Stimulated activated CD8-positive, alpha-beta memory T cell treated with anti-CD3 and anti-CD28 coated beads, Interleukin-7, amount 100 ng/mL, for 1 hour (primary cell): ENCODE measurements at places on chromosomes 11 and 22.

DNA sequence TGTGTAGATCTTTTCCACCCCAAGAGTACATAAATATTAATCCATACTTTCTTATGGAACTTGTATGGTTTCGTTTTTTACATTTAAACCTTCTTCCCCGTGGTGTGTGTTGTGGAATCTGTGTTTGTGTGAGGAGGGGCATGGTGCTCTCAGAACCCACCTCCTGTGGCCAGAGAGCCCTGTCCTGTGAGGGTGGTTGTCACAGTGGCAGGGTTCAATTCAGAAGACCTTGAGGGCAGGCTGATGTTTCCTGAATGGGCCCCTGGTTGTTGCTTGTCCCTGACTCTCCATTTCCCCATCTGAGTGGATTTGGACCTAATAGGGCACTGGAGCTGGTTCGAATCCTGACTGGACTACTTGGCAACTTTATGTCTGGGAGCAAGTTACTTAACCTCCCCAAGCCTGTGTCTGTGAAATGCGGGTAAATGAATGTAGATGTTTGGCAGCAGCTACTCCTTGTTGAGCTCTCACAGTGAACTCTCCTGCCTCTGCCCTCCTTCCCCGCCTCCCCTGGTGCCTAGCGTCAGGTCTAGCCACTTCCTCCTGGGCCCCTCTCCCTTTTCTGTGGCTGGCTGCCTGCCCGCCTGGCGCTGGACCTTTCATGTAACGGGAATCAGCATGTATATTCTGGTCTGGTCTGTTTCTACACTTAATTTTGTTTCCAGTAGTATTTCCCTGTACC is 7.3 kb downstream of the NEAT1 start:
- DNase-seq = no peak

GRCh38 chr11:61667684-61668305 is 12.4 kb upstream of the DAGLA start:
- DNase-seq = no peak

- no peak for DNase-seq
Observed at GRCh38 chr11:100586361-100587101, 100.6 kb upstream of the ARHGAP42 start.

GRCh38 chr11:128716661-128717210 is 22.9 kb downstream of the FLI1 start:
- no peak for DNase-seq

GRCh38 chr22:23750714-23751440 is at the start of gene ZNF70:
Gene ZNF70 (minus strand): TSS chr22:23751112. CDS start chr22:23745140, 5,972 bp downstream.
- peak; percentile 68 for DNase-seq

DNA sequence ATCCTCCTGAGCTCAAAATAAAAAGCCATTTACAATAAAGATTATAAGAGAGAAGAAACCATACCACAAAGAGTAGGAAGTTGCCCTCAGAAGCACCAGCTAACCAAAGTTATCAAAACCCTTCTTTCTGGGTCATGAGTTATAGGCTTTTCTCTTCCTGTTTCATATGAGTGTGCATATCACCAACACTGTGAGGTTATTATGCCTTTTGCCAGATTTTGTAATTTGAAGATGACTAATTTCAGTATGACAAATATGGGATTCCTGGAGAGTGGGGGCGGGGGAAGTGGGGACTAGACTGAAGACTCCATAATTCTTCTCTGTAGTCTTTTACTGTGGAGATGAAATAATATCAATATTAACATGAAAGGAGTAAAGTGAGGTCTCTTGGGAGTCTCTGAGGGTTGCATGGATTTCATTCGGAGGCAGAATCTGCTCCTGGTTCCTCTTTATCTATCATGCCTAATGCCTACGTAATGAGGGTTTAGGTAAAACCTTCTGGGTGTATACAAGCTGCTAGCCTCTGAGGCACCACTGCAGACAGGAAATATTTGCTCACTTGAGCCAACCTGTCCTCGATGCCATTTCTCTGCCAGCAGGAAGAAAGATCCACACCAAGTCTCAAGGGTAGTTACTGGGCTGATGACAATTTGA is 2.1 kb downstream of the LPXN start:
- DNase-seq = peak; percentile 16

DNA sequence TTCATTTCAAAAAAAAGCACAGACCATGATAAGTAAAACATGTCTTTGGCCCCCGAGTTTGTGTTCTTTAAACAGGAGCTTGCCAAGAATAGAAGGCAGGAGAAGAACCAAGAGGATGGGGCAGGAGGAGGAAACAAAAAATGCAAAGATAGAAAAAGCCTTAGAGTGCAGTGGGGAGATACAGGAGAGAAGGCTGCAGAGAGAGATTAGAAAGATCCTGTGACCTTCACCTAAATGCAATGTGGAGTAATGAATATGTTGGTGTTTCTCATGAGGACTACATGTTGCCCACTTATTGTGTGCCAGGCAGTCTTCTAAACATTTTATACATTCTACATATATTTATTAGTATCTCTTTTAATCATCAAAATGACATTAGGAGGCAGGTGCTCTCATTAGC is 2.3 kb upstream of the APLNR start:
- DNase-seq = no peak

- DNase-seq = no peak
Observed at GRCh38 chr11:79071190-79071589, 369.6 kb downstream of the TENM4 start.

- DNase-seq = no peak
Observed at GRCh38 chr22:49657974-49658590, 169.6 kb downstream of the BRD1 start.

DNA sequence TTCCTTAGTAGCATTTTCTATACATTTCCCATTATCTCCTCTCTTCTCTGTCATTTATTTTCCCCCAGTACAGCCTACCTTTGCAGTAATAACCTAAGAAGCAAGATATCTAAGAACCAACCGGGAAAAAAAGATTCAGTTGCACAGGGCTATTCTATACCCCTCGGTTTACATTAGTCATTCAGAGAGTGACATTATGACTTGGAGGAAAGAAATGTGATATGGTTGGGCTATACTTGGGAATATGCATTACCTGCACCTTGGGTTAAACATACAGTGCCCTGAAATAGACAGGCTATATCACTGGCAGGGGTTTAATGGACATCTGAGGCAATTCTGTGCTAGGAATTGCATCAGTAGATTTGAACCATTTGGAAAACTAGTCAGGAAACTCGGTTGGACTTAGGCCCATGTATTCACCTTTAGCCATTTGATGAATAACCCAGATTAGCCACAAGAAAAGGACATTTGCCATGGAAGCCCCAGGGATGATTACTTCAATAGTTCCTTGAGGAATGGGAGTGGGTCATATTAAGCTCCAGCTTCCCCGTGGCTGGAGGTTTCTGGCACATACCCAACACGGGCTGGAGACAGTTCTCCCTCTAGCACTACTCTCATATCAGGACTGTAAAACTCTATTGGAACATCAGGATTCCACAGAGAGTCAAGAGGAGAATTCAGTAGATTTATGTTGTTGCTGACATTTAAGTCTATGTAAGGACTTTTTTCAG is 973.2 kb downstream of the NTM start:
- no peak for DNase-seq

GRCh38 chr11:126499131-126499752 is 143.8 kb downstream of the ST3GAL4 start:
- DNase-seq = no peak

- no peak for DNase-seq
Observed at GRCh38 chr11:88324562-88325345, 12.8 kb downstream of the CTSC start.

DNA sequence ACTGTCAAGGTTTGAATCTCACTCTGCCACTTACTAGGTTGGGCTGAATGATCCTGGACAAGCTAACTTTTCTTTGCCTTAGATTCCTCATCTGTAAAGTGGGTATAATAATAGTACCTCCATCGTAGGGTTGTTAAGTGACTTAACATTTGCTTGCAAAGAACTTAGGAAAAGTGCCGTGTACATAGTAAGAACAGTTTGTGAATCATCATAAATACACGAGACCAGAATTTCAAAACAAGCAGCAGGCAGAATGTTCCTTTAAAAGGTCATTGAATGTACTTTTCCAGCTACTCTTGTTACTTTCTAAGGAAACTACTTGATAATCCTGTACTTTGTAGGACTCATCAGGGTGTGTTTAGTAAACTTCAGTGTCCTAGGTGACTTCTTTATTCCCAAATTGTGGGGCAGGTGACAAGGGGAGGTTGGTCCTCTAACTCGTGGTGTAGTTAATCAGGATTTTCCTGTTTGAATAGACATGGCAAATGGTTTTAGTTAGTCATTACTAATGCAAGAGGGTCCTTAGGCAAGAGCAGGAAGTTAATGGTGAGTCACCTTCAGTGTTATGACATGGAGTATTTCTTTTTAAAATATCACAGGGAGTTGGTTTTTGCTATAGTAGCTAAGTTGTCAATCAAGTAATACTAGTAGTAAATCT is 67.9 kb downstream of the YAP1 start:
- DNase-seq = no peak

DNA sequence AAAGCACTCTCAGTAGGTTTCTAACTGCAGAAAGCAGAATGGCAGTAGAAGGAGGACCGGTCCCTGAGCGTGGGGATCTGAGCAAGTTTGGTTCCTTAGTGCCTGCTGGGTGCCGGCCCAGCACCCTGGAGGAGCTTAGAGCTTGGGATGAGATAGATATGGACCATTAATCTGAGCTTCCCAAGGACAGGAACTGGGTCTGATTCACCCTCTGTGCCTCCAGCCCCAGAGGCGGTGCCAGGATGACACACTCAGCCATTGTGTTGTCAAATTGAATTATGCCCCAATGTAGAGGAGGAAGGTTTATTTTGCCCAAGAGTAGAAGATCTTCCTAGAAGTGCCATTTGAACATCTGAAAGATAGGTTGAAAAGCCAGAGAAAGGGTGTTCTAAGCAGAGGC is 4.3 kb downstream of the ZC3H7B start:
- DNase-seq = no peak

DNA sequence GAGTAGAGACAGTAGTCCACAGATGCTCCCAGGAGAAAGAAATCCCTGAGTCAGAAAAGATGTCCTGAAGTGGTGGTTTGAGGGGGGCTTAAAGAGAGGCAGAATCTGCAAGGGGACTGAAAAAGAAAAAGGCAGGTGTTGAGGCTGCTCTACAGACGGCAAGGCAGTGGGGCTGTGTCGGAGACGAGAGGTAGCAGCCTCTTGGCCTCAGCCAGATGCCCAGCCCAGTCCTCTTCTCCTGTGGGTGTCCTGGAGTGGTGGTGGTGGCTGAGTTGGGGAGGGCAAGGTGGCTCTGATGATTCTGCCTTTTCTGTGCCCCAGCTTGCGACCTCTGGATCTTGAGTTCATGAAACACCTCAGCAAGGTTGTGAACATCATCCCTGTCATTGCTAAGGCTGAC is 9.3 kb upstream of the WBP2NL start:
- no peak for DNase-seq

- no peak for DNase-seq
Observed at GRCh38 chr22:49330421-49331222, 497.1 kb downstream of the BRD1 start.

- DNase-seq = no peak
Observed at GRCh38 chr11:80562523-80563125, 1121.8 kb upstream of the TENM4 start.

- no peak for DNase-seq
Observed at GRCh38 chr22:34410111-34410510, 489.8 kb upstream of the LARGE1 start.

DNA sequence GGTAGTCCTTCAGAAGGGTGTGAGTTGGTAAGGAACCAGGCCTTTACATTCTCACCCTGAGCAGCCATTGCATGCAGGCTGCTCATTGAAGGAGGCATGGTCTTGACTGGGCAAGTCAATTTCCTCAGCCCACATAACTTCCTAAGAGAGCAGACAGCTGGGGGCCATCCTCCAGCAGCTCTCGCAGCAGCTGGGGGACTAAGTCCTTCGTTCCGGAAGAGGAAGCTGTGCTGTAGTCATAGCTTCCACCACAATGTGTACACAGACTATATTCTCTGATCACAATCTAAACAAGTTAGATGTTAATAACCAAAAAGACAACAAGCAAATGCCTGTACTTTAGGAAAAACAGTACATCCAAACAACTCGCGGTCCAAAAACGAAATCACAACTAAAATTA is 30.1 kb upstream of the MPPED1 start:
- no peak for DNase-seq

DNA sequence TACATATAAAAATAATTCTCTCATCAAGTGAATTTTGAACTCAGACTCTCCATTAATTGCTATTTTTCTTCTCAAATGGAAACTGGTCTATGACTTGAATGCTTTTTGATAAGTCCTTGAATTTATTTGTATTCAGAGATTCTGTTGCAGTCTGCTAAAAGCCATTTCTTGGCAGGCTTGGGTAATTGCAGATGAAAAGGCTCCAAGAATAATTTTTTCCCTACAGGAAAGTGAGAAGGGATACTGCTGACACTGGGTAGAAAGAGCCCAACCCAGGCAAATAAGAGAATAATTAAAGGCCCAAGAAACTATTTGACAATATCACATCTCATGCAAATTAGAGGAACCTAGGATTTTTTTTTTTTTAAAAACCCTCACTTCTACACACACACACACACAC is 246.5 kb upstream of the DDI1 start:
- no peak for DNase-seq

GRCh38 chr11:134792044-134792443 is 380.0 kb upstream of the B3GAT1 start:
- no peak for DNase-seq

DNA sequence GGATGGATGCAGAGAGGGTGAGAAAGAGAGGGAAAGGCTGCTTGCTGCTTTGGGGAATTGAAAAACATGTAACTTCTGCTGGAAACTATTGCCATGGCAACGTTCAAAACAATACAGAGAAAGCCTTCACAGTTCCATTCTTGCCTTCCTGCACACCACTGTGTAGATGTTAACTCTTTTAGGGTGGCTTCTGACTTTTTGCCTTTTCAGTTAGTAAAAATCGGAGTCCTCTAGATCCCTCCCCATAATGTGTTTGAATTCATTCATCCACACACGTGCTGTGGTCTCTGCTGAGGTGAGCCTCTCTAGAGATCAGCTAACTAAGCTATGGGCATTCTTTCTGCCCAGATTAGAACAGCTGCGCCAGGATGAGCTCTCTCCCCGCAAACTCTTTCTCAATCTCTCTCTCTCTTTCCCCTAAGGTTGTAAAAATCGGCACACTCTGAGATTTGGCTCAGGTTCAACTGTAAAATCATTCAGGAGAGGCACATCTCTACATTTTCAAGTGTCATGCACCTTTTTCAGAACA is 1178.3 kb downstream of the LRRC4C start:
- no peak for DNase-seq

DNA sequence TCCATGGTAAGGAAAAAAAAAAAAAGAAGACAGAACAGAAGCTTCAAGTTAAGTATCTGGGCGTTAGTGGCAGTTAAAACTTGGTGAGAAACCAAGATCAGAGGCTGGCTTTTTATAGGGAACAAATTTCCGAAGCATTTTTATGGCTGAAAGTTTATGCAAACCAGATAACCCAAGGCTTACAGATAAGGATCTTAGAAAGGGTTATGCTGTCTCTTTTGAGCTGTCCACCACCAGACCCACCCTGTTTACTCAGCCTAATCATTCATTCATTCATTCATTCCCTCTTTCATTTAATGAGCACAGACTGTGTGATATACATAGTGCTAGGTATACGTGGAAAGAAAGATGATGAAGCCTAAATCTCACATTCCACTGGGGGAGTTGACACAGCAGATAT is 89.5 kb downstream of the ME3 start:
- DNase-seq = no peak

- DNase-seq = no peak
Observed at GRCh38 chr22:29083933-29084591, 11.2 kb downstream of the KREMEN1 start.

- DNase-seq = peak; percentile 59
Observed at GRCh38 chr22:36757668-36758211, 18.2 kb downstream of the IFT27 start.
